Stimulated activated CD4-positive, alpha-beta T cell treated with anti-CD3 and anti-CD28 coated beads, Interleukin-4, amount 100 ng/mL, for 48 hours (primary cell): ENCODE measurements at places on chromosomes 7 and 10.

DNA sequence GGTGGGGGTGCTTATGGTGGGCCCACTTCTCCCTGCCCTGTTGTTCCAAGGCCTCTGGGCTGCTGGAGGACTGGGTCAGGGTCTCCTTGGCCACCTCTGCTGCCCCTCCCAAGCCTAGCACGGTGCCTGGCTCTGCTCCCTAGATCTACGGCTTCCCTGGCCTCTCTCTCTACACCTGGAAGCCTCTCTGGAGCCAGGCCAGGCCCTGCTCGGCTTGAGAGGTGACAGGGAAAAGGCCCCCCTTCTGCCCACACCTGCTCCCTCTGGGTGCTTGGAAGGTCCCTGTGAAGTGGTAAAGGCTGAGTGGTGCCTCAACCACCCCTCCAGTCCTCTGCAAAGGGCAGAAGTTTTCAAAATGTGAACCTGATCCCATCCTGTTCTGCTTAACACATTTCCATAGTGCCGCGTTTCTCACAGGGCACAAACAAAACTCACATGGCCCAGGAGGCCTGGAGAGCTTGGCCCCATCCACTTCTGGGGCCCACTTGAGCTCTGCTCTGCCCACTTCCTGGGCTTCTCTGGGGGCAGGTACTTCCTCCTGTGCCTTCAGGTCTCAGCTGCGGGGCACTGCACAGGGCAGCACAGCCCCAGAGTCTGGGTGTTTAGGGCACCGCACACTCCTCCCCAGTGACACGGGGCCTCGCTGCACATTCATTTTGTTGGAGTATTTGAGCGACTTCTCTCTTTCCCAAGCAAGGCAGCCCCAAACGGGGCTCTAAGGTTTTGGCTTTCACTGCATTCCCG, 169.9 kb downstream of the PIP4K2A start:
- DNase-seq = no peak

DNA sequence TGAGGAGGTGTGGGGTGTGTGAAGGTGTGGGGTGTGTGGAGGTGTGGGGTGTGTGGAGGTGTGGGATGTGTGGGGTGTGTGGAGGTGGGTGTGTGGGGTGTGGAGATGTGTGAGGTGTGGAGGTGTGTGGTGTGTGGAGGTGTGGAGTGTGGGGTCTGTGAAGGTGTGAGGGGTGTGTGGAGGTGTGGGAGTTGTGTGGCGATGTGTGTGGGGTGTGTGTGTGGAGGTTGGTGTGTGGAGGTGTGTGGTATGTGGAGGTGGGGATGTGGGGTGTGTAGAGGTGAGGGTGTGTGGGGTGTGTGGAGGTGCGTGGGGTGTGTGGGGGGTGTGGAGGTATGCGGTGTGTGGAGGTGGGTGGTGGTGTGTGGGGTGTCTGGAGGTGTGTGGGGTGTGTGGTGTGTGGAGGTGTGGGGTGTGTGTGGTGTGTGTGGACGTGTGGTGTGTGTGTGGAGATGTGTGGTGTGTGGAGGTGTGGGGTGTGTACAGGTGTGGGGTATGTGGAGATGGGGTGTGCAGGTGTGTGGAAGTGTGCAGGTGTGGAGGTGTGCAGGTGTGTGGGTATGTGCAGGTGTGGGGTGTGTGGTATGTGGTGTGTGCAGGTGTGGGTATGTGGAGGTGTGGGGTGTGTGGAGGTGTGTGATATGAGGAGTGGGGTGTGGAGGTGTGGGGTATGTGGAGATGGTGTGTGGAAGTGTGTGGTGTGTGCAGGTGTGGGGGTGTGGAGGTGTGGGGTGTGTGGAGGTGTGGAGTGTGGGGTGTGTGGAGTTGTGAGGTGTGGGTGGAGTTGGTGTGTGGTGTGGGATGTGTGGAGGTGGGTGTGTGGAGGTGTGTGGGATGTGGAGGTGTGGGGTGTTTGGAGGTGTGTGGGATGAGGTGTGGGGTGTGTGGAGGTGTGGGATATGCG, 34.5 kb downstream of the SPDYE17 start:
- DNase-seq = no peak

- DNase-seq = no peak
Measured at GRCh38 chr7:131649003-131649541, 92.6 kb upstream of the PODXL start.

DNA sequence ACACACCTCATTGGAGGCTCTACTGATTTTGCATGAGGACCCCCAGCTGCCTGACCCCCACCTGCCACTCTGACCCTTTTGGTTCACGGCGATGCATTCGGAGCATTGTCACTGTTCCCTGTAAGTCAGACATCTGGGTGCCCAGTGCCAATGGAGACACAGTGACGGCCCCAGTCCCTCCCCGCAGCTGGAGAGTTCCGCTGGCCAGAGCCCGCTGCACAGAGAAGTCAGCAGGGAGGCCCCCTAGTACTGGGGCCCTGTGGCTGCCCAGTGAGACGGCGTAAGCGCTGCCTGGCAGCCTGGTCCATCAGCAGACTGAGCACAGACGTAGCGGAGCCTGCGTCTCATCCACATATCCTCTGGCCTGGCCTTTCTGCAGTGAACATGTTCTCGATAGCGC, 77.5 kb downstream of the NKX6-2 start:
- no peak for DNase-seq

GRCh38 chr10:98482096-98482495, 35.4 kb upstream of the HPS1 start:
- DNase-seq = no peak

DNA sequence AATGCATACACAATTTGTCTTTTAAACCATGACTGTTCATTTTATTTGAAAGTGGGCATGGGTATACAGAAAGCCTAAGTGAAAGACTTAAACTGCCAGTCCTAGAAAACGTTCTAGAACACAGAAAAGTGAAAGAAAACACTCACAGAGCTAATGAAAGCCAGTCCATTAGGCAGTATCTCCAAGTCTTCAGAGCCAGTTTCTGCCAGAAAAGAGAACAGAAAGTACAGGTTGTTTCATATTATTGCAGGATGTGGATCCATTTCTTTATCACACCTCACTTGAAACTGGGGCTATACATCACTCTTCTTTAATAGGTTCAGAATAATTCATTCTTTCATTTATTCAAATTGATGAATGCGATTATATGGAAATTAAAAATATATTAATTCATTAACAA, 7.7 kb downstream of the PON1 start:
- no peak for DNase-seq

DNA sequence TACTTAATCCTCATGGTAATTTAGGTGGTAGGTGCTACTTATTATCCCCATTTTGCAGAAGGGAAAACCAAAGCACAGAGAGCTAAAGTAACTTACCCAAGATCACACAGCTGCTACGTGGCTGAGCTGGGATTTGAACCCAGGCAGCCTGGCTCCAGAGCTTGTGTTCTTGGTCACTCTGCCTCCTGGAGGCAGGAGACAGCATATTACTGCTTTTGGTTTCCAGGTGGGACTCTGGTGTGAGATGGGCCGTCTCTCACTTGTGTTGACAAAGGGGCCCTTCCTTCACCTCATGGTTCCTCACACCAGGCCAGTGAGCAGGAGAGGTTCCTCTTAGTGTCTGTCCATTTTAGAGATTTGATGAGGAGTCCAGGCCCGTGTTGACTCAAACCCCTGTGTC, 79.8 kb upstream of the PPIF start:
- DNase-seq = no peak

DNA sequence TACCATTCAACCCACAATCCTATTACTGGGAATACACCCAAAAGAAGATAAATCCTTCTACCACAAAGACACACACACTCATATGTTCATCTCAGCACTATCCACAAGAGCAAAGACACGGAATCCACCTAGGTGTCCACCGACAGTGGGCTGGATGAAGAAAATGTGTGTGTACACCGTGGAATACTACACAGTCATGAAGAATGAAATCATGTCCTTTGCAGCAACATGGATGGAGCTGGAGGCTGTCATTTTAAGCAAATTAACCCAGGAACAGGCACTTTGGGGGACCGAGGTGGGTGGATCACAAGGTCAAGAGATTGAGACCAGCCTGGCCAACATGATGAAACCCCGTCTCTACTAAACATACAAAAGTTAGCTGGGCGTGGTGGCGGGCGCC, 8.3 kb upstream of the FOXL3 start:
- no peak for DNase-seq

DNA sequence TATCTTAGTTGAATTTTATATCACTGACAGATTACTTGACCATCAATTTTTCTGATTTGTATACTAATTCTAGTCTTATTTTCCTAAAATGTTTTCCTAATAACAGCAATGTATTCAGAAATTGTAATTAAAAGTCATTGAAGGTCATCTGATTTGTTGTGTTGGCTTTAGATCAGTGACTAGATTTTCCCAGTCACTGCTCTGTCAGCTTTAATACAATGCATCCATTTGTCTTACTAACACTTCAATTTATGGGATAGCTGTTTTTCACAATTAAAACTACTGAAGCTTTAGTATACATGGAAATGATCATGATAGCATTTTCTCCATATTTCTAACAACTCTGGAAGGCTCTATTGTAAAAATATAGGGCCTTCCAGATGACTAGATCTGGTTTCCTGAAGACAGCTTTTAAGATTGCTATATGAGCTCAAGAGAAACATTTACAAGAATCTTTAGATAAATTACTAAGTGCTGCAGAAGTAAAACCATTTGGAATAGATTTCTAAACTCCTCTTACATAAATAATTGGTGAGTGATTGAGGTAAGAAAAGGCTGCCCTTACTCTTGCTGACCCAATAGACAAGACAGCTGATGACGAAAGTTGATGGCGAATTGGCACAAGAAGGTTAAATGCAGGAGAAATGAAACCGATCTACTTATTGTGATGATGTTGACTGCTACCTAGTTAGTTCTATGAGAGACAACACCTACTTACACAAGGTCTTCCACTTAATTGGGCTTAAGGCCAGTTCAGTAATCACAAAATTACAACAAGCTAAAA, 74.1 kb downstream of the LRRTM3 start:
- no peak for DNase-seq

DNA sequence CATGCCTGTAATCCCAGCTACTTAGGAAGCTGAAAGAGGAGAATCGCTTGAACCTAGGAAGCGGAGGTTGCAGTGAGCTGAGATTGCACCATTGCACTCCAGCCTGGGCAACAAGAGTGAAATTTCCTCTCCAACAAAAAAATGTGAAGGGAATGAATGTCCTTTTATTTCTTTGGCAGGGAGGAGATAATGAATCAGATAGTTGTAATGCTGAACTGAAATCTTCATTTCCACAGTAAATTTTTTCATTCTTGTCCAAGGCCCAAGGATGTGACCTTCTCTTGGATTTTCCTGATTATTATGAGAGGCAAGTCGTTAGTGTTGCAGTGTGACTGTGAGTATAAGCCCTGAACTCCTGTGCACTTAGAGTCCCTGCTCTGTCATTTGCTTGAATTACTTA, 13.6 kb downstream of the STAMBPL1 start:
- no peak for DNase-seq
